ENCODE measurements at places on chromosomes 16 and 17.

GRCh38 chr17:65444049-65444448 lies 117.4 kb downstream of the AXIN2 start:
- no peak for DNase-seq

DNA sequence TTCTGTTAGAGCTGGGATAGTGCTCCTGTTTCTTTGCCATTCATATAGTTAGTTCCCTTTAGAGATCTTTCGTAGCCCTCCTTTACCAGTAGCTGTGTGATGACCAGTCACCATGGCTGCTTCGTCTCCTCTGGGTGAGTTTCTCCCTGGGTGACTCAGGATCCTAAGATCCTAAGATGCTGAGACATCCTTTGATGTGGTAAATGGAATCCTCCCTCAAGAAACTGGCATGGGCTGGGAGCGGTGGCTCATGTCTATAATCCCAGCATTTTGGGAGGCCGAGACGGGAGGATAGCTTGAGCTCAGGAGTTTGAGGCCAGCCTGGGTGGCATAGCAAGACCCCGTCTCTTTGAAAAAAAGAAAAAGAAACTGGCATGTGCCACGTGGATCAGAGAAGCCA lies 5.9 kb downstream of the PHAF1 start:
- DNase-seq, result no peak

- peak; percentile 54 for DNase-seq
Observed at GRCh38 chr16:49463529-49463928, 89.9 kb downstream of the C16orf78 start.

DNA sequence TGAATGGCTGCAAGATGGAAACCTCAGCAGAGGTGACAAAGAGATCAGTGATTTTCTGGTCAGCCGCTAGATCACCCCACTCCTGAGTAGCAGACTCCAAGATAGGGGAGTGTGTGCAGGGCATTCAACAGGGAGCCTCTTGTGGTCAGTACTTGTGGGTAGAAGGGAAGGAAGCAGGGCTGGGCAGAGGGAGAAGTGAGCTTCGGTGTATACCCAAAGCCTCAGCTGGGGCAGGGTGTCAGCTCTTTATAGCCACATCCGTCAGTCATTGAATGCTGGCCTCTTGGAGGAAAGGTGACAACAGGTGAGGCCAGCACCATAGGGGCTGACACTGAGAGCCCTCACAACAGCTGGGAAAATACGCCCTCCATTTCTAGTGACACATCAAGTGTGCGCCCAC lies 2.2 kb upstream of the SLC12A3 start:
- no peak for DNase-seq

GRCh38 chr16:3328643-3329042 lies 23.3 kb downstream of the ZNF75A start:
- DNase-seq, result no peak

DNA sequence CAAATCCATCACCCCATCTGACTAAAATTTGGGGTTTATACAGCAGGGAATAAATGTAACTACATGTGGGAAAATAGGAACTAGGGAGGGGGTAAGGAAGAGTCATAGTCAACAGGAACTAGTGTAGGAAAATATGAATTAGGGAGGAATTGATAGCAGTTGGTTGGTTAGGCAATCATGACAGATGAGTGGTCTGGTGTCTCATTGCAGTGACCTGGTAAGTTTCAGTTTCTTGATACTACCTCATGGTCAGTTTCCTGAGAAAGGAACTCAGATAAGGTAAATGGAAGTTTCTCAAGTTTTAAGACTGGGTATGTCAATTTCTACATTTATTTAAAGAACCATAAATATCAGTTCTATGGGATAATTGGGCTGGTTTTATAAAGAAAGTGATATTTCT lies 442.3 kb downstream of the NPIPA7 start:
- DNase-seq, result no peak

DNA sequence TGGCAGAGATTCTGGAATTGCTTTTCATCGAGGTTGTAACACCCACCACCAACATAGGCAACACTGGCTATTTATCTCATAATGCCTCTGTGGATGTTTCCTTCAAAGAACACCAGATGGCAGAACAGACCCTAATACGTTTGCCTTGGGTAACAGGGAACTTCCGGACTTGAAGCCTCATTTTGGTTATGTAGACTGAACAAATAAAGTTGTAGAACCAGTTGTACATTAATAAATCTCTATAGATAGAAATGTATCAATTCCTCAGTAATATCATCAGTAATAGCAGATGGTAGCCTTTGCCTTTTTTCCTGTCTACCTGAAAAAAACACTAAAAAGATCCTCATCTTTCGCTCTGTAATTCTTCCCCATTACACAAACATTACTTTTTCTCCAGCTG lies 25.9 kb upstream of the APOH start:
- peak; percentile 2 for DNase-seq

- no peak for DNase-seq
Observed at GRCh38 chr16:72728516-72728915, 319.4 kb downstream of the ZFHX3 start.

- no peak for DNase-seq
Observed at GRCh38 chr16:56415875-56416274, 9.5 kb downstream of the AMFR start.

- DNase-seq, result peak; percentile 65
Observed at GRCh38 chr16:81730090-81731051, 48.7 kb upstream of the PLCG2 start.

- DNase-seq, result no peak
Observed at GRCh38 chr16:49292413-49292812, 10.8 kb upstream of the CBLN1 start.

- DNase-seq, result no peak
Observed at GRCh38 chr17:57772774-57773173, 27.7 kb upstream of the CCDC182 start.

GRCh38 chr17:51423421-51424160 lies 163.2 kb downstream of the UTP18 start:
- no peak for DNase-seq

- DNase-seq, result no peak
Observed at GRCh38 chr17:78842881-78843565, 2.4 kb upstream of the USP36 start.

DNA sequence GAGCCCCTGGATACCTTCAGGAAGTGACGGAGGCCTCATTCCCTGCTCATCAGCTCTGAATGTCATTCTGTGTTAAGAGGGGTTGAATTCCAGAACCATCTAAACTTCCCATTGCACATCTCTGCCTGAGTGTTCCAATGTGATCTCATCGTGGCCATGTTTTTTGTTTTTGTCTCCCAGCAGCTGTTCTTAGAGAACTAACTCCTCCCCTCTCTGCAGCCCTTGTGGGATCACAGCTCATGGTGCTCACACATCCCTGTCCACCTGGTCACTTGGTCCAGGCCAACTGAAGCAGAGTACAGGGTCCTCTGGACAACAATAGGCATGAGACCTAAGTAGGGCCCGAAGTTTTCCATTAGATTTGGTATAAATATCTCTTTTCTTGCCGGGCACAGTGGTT lies 6.0 kb upstream of the SYT17 start:
- no peak for DNase-seq

DNA sequence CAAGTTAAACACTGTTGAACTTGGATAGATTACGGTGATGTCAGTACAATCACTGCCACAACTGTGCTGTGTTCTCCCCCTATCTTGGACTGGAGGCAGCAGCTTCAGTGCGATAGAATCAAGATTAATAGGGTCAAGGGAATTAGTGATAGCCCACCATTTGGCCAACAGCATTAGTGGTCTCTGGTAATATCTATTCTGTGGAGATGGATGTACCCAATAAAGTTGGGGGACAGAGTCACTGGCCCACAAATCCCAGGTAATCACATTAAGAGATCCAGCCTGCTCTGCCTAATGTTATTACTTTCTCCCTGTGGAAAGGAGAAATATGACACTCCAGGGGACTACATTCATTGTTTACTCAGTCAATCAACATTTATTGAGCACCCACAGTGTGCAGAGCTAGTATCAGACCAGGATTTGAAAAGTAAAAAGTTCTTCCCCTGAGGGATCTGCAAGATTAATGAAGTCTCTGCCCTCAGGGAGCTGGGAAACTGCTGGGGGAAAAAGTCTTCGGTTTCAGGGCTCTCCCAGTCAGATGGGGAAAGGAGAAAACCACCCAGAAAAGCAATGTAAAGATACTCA lies 23.6 kb upstream of the ATP5MC1 start:
- no peak for DNase-seq

- peak; percentile 70 for DNase-seq
Observed at GRCh38 chr17:7836596-7837407, 2.8 kb downstream of the KDM6B start.
